ENCODE measurements at places on chromosomes 4 and X.

GRCh38 chrX:130079824-130080406 lies 30.4 kb downstream of the ELF4 start:
- no peak for DNase-seq

- DNase-seq, result no peak
Observed at GRCh38 chr4:165686756-165687155, 186.3 kb upstream of the TLL1 start.

GRCh38 chr4:140989944-140990343 lies 143.3 kb downstream of the RNF150 start:
- DNase-seq, result no peak

DNA sequence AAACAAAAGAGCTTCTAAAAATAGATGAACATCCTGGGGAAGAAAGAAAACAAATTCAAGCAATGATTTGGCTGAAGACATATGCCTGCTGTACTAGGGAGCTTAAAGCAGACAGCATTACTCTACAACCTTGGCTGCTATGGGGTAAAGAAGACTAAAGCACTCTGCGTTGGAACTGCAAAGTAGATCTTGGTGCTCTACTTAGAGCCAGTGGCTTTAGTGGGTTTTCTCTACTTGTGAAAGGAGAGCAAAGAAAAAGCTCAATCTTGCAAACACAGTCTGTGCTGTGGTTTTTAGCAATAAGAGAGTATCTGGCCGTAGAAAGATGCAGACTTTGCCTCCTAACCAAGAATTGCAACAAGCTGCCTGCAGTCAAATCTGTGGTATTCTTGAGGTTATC lies 334.7 kb upstream of the NDST3 start:
- no peak for DNase-seq

- no peak for DNase-seq
Observed at GRCh38 chr4:141246683-141247429, 26.2 kb downstream of the ZNF330 start.

GRCh38 chr4:160265836-160266235 lies 1163.0 kb downstream of the RAPGEF2 start:
- no peak for DNase-seq

DNA sequence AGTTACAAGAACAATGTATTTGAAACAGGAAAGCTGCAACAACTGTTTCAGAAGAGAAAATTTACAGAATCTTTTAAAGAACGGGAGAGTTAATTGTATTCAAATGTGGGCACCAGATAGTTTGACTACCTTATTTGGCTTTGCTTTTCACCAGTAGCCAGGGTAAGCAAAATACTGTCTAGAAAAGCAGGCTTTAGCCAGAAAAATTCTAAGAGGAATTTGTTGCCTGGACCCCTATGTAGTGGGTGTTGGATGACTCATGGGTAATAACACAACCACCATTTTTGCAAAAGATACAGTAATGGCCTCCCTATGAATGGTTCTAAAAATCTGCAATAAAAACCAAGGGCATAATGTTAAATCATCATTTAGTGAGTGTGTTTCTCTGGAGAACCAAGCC lies 233.4 kb upstream of the ANXA3 start:
- DNase-seq, result no peak

- DNase-seq, result no peak
Observed at GRCh38 chrX:120429776-120430540, 39.1 kb downstream of the LAMP2 start.

DNA sequence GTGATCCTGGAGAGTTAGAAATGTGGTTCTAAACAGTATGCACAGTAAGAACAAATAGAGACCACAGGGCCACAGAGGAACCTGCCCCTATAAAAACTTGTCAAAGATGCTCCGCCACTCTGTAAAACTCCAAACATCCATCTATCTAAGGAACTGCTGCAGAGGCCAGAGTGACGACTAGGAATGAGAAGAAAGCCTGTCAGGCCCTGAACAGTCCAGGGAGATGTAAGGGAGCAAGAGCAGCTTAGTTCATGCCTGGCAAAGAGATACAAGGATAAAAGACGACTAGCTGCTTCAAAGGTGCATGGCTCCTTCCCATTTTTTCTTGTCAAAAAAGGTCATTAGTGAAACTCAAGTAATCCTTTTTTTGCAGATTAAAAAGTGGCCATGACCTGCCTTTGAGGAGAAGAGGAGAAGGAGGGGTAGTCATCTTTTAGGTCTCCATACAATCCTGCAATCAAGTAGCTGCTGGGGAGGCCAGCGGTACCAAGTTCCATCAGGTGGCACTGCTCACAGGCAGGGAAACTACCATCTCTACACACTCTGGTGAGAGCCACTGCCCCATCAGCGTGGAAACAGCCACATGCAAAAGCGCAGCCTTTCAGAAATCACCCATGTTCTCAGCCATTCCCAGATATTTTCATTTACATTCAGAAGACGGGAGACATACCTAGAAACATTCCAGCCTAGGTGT lies 162.1 kb downstream of the TSPAN5 start:
- no peak for DNase-seq

- no peak for DNase-seq
Observed at GRCh38 chr4:165368114-165368513, 10.7 kb upstream of the CPE start.

DNA sequence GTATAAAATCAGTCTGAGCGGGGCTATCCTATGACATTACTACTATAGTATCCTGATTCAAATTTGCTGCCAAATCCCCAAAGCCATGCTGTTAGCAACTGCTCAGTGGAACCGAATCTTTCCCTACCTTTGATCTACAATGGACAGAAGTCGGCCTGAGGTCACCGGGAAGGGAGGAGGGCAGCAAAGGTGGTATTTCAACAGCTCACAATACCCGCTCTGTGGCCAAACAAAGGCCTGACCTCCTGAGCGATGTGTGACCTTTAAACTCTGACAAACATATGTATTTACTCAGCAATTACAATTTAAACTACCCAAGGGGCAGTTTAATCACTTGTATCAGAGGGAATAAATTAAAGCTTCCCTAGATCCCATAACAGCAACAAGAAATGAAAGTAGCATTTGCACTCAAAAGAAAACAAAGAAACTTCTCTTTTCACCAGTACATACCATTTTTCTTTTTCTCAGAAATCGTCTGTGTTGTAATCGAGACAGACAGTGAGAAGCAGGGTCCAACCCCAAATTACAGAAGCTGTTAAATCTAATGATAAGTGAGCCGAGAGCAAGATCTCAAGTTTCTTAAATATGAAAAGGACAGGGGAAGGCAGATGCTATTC lies 11.6 kb upstream of the TMEM128 start:
- no peak for DNase-seq

DNA sequence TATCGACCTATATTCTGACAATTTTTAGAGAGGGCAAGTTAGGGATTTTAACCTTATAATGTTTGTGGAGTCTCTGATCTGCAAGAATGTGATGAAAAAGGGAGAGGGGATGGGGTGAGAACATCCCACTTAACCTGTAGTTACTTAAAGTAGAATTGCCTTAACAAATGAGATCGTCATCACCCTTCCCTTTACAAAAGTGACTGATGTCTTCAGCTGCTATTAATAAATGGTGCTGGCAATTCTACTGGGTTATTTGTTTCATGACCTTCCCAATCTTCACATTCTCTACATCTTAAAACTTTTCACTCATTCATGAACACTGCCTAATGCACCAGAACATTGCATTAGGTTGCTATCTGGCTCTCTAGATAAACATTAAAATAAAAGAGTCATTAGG lies 873.4 kb upstream of the LCORL start:
- no peak for DNase-seq

GRCh38 chr4:80448056-80448455 lies 112.5 kb downstream of the CFAP299 start:
- no peak for DNase-seq

DNA sequence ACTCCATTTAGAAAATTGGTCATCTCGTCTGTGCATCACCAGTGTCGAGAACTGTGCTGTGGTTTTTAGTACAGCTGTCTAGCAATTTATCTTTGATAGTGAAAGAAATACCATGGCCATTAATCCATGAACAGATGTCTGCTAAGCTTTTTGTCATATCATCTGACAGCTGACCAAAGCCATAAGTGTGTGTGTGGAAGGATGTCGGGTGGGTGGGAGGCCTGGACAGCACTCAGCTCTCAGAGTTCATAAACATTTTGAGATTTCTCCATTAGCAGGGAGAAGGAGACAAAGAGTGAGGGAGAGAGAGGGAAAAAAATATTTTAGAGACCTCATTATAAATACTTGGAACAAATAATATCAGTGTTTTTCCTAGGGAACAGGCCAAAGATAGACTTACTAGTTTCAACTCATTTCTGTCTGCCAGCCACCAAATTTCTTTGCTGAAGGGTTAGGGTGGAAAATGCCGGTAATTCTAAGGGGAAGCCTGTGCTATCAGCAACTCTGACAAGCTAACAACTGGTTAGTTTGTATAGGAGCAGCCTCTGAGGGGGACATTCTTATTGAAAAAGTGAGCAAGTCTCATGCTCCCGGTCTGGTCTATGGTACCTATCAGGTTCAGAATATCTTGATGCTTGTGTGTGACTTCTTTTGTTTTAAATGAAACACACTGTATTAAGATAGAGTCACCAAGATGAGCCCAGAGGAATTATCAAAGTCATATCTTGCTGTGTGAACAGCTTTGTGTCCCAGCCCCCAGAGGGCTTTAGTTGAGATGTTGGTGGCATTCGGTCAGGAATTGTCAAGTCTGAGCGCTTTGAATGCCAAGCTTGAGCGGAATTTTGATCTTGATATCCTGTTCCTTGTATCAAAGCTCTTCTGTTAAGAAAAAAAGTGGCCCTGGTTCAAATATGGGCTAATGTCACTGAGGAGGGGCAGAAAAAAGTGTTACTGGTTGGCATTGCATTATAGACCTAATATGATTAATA lies 41.9 kb upstream of the PDLIM3 start:
- DNase-seq, result no peak

GRCh38 chr4:25180524-25181131 lies 20.4 kb upstream of the SEPSECS start:
- DNase-seq, result no peak

DNA sequence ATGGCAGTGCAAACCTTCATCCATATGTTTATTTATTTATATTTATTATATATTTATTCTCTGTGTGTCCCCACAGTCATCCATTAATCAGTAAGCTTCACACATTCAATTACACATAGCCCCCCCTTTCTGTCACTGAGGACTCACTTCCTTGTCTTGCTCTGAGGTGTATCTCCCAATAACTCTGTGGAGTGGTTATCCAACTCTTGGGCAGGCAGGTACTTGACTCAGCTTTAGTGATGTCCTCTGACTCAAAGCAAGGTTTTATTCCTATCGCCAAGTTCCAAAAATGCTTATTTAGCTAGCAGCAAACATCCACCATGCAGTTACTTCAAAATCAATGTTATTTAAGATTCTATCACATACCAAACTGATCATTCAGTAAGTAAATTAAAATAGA lies 25.2 kb upstream of the NDP start:
- no peak for DNase-seq

- no peak for DNase-seq
Observed at GRCh38 chr4:137861682-137862081, 329.4 kb upstream of the PCDH18 start.

DNA sequence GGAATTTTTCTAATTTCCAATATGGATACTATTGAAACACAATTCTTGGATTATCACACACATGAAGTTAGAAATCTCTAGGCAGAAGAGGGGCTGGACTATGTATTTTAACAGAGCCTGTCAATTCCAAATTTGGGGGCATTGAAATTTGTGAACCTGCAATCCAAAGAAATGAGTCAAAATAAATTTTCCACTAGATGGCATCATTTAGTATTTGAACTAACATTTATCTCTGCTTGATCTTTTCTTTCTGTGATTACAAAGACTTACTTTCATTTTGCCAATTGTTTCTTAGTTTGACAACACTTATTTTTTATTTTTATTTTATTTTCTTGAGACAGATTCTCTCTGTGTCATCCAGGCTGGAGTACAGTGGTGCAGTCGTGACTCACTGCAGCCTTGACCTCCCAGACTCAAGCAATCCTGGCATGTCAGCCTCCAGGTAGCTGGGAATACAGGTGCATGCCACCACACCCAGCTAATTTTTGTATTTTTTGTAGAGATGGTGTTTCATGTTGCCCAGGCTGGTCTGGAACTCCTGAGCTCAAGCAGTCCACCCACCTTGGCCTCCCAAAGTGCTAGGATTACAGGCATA lies 2.7 kb upstream of the PYURF start:
- no peak for DNase-seq

DNA sequence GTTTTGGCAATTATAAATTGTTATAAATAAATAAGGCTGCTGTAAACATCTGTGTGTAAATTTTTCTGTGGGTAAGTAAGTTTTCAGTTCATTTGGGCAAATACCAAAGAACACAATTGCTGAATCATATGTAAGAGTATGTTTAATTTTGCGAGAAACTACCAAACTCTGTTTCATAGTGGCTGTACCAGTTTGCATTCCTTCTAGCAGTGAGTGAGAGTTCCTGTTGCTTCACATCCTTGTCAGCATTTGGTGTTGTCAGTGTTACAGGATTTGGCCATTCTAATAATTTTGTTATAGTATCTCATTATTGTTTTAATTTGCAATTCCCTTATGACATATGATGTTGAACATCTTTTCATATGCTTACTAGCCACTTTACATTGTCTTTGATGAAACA lies 48.4 kb downstream of the ARFIP1 start:
- DNase-seq, result no peak
